RPMI8226 (cell line): ENCODE measurements at places on chromosomes 2 and 18.

DNA sequence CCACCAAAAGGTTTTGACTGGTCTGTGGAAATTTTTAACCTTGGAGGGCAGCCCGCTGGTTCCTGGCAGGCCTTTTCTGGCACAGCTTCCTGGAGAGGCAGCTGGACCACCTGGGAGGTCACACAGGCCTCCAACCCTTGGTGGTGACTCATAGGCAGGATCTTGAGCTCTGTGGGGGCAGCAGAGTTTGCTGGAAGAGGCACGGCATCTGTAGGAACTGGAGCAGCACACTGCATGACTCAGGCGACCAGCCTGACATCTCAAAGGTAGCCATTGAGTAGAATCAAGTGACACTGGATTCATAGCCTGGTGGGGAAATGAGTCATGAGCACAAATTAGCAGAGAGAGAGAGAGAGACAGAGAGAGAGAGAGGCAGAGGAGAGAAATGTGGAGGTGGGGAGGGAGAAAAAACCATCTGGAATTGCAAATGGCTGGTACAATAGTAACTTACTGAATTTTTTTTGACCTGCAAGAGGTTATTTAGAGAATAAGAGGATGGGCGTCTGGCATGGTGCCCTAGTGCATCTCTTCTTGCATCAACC lies 57.4 kb downstream of the TRPM8 start:
- DNase-seq: peak; percentile 19

GRCh38 chr2:28232295-28232694 lies 160.4 kb upstream of the FOSL2 start:
- DNase-seq: no peak

DNA sequence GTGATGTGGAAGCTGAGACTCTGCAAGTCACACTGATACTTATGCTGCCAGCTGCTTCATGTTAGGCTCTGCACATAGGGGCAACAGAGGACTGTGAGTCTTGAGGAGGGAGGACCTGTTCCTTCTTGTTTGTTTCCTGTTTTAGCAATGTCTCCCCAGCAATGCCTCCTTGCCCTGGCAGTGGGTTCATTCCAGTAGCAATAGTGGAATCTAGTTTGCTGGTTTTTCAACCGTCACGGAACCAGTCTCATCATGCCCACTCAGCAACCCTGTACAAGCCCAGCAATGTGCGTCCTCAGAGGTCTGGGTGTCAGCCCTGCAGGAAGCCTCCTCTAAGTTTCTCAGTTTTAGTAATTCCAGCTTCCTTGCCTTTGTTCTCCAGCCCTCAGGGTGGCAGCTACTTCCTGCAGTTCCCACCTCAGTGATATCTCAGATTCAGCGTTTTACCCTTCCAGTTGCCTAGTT lies 20.5 kb upstream of the ITGB6 start:
- DNase-seq: no peak

GRCh38 chr2:169254774-169255173 lies 107.6 kb downstream of the LRP2 start:
- no peak for DNase-seq

DNA sequence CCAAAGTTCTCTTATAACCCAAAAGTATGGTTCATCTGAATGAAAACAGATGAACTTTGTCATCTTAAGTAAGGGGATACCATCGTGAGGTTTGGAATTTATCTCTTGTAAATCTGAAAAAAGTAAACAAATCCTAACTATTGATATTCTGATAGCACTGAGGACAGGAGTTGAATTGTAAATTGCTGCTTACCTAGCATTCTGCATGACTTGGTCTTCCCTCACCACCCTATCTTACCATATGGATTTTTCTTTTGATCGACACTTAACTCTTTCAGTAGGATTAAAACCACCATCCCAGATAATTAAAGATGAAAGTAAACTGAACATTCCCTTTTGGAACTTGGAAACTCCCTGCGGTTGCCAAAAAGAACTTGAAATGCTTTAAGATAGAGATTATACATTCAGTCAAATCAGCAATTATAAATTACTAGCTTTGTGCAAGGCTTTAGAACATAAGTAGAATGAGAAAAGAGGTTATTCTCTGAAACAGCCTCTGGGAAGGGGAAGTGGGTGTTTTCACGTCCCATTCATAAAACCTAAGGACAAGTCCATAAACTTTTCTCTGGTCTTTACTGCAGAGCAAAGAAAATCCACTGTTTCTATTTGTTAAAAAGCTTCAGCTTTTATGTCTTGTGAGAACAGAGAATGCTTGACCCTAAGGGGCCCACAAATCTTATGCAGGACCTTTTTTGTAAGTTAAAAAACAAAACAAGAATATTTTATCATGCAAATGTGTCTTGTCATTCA lies 49.7 kb upstream of the ZNF397 start:
- no peak for DNase-seq

- no peak for DNase-seq
Observed at GRCh38 chr18:35691625-35692024, 110.1 kb downstream of the GALNT1 start.
